ENCODE measurements at places on chromosomes 1 and 21.

DNA sequence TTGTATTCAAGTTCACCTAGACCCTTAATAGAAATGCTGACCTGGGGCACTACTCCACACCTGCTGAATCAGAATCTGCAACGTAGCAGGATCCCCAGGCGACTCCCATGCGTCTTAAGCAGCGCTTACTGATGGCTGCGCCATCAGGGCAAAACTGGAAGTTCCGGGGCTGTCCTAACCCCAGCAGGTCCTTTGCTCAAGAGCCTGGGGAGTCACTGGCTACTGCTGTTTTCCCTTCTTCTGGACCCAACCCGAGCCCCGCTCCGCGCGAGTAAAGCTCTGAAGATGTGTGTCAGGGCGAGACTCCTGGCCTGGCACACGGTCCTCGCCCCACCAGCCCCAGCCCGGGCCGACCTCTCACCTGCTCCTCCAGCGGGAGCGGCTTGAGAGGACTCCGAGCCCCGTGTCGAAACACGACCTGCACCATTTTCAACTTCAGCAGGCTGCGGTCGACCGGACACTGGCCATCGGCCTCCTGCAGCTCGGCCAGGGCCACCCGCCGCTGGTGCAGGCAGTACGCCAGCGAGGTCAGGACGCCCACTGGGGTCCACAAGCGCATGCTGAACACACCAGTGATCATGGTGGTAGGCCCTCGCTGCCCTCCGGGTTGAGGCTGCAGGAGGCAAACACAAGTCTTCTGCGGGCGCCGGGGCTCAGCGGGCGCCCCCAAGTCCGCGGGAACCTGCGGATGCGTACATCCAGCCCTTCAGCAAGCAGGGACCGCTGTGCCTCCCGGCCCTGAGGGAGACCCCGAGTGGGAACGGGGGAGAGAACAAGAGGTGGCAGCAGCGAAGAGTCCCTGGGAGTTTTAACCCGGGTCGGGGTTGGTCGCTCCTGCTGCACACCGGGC is 630 bp downstream of the ACP6 start:
- peak; percentile 31 for DNase-seq

DNA sequence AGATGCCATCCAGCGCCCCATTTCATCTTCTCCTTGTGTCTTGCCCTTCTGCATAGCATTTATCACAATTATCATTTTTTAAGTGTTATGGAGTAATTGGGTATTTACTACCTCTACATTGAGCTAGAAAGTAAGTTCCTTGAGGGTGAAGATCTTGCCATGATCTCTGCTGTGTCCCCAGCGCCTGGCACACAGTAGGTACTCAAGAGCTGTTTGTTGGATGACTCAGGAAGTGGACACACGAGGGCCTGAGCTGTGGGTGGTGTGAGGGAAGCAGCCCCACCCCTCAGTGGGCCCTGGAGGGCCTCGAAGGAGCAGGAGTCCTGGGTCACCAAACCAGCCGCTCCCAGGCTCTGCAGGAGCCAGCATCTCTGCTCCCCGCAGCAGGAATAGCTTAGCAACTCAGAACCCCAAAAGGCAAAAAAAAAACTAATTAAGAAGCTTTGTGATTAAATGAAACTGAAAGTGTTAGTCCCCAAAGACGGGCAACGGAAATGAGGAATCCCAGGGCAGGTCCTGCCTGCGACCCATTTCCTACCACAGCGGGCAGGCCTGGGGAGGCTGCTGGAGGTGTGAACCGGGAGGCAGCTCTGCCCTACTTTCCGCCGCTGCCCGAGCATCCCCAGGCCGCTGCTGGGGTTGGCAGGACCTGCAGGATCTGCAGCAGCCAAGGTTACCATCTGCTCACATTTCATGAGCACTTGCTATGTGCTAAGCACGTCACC is 87.7 kb downstream of the LACTBL1 start:
- no peak for DNase-seq

- DNase-seq: peak; percentile 83
These were observed 1.5 kb downstream of the SCNN1D start for GRCh38 chr1:1281533-1282321.

DNA sequence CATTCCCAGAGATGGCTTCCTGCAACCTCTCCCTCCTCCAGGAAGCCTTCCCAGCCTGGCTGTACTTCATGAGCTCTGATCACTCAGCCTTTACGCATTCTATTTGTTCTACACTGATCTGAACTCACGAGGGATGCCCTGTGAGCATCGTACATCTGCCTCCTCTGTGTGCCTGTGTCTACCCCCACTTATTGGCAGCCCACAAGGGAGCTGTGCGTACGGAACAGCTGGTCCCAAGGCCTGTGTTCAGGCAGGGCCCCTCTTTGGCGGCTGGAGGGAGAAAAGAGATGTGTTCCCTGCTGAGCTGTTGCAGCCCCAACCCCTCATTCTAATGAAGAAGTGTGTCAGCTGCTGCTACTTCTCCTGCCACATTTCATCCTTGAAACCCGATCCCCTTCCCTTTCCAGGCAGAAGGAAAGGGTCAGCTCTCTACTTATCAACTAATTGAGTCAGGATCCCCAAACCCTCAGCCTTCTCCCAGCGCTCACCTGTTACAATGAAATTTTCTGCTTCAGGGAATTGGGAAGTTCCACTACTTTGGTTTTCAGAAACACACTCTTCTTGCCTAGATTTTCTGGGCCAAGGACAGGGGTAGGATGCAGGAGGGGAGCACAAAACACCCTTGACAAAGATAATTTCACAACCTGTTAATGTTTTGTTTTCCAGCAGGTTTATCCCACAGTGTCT is 3.2 kb downstream of the INKA2 start:
- DNase-seq: no peak

DNA sequence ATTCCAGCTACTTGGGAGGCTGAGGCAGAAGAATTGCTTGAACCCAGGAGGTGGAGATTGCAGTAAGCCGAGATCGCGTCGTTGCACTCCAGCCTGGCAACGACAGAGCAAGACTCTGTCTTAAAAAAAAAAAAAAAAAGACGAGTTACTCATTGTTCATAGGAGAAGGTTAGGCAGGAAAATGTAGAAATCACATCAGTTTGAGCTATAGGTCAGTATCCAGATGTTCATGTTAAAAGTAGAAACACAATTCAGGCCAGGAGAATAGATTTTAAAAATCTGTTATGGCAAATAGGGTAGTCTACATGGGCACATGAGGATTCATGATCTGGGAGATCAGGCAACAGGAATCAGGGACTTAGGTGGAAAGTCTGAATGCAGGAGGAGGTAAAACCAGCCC is 57.7 kb downstream of the SELENOF start:
- no peak for DNase-seq

DNA sequence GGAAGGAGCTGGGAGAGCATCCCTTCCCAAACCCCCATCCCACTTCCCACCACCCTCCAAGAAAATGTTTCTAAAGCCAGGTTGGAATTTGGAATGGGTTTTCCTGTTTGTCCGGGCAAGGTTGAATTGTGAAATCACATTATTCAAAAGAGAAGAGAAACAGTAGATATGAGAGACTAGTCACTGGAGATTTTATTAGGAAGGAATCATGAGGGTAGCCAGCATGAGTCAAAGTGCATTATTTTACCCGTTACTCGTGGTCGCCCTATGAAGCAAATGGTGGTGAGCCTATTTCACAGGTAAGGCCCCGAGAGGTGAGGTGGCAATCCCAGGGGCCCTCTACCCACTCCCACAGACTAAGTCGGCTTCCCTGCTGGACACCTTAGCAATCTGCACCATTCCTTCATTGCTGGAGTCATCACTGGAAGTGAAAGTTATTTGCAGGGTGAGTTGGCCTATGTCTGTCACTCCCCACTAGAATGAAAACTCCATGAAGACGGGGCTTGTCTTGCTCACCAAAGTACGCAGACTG is 52.8 kb downstream of the TOMM20 start:
- peak; percentile 30 for DNase-seq

Data from RCC 7860 (cell line).